HS-5 (cell line): ENCODE measurements at places on chromosomes 4 and X.

DNA sequence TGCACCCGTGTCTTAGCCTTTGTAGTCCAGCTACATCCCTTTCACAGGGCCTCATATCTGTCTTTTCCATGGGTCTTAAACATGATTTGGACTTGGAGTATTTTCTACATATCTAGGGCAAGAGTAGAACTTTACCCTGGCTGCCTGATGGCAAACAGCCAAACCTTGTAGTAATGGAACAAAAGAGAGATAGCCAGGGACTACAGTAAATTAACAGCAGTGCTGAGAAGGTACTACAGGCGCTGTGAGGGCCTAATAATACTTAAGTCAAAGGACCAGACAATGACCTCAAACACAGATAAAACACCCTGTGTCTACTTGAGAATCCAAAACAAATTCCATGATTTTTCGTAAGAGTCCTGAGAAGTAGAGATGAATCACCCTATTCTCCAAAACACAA, 111.0 kb upstream of the WDR17 start:
- no peak for DNase-seq

GRCh38 chr4:88449290-88449689, 7.6 kb upstream of the HERC5 start:
- no peak for DNase-seq

GRCh38 chr4:14602206-14602605, 400.1 kb upstream of the CPEB2 start:
- no peak for DNase-seq

- no peak for DNase-seq
Measured at GRCh38 chr4:88528861-88529260, 5.3 kb upstream of the PYURF start.

- peak; percentile 37 for DNase-seq
Measured at GRCh38 chrX:150084496-150085229, 146.4 kb upstream of the EOLA2 start.

- DNase-seq = peak; percentile 90
Measured at GRCh38 chr4:26326791-26327190, 6.0 kb downstream of the RBPJ start.

DNA sequence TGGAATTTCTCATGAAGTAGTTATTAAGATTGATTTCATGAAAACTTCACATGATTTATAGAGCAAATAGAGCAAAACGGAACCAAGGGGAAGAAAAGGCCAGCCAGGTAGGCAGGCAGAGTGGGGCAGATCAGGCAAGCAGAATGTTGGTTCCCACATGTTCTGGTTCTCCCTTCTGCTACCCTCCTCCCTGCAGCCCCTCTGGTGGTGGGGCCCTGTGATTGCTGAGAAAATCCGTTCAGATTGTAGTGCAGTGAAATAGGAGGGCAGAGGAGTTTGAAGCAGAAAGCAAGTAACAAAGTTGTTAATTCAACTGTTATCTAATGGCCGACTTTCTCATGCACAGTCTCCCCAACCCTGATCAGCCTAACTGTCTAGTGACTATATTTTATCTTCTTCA, 185.3 kb downstream of the MID1IP1 start:
- no peak for DNase-seq

GRCh38 chr4:81085979-81086378, 55.5 kb downstream of the BMP3 start:
- DNase-seq = no peak

DNA sequence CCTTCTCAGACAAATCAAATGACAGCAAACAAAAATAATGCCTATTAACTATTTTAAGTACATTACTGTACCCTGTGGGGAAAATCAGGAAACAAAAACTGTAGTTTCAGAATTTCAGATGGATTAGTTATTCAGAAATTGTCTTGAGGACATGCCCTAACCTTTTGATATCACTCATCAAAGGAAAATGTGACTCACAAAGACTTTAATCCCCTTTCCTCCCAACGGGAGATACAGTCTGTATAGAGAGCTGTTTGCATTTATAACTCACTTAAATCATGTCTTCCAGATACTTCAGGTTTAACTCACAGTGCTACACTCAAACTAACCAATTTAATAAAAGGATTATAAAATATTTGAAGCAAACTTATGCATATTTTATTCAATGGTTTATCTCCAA, 304.0 kb downstream of the MAPK10 start:
- DNase-seq = no peak

DNA sequence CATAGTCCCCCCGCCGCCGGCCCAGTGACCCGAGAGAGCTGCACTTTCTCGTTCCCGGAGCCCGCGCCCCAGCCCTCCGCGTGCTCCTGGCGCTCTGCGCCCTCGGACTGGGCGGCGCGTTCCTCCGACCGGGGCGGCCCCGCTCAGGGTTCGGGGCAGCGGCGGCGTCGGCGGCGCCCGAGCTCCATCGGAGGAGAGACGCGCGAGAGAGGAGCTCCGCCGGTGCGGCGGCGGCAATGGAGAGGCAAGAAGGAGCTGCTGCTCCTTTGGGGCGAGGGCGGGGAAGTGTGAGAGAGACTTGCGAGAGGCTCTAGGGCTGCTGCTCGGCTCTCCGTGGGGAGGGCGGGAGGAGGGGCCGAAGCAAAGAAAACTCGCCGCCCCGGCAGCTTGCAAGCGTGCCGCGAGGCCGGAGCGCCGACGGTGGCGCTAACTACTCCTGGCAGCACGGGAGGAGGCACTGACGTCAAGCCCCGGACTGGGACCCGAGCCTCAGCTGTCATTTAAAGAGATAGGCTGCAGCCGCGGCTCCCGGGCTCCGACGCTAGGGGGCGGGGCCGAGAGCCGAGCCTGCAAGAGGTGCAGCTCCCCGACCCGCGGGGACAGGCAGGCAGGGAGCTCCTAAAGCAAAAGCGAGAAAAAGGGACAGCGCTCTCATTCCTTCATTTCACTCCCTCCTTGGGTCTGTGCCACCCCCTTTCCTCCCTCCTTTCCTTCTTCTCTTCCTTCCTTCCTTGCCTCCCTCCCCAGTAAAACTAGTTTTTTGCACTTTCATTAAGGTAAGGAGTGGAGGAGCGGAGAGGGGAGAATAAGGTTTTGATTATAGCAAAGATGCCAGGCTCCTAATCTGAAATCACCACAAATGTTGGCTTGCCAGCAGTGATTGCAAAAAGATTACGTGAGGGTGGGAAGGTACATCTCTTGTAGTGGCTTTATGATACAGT, at the start of gene KCTD8:
TSS of gene KCTD8 (minus strand) at position 289 of the 941 bp plus-strand sequence.
- peak; percentile 80 for DNase-seq

DNA sequence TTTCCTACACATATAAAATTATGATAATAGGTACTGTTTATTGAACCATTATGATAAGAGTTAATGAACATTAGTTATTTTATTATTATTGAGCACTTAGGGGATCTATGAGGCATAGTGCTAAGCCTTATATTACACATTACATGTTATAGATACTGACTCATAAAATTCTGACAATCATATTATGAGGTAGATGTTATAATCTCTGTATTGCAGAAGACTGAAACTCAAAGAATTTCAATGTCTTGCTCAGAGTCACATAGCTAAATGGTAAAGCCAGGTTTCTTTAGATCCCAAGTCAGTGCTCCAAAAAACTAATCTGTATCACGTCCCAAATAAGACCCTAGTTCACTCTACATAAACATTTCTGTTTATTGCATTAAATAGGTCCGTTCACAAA, 207.2 kb upstream of the CNKSR2 start:
- no peak for DNase-seq

DNA sequence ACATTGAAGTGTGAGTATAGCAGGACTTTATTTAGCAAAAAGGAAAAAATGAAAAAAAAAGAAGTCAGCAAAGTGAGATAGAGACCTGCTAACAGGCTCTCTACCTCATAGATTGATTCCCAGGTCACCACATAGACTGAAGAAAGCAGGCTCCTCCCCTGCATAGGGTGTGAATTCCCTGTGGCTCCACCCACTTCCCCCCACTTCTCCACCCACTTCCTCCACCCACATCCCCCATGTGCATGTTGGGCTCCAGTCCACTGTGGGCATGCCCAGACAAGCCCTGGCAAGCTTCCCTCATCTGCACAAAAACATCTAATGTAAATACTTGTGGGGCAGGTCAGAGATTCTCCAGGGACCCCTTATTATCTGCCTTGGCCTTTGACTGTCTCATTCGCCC, 97.8 kb downstream of the TMEM47 start:
- no peak for DNase-seq

GRCh38 chr4:138085736-138086305, 156.3 kb downstream of the SLC7A11 start:
- DNase-seq = no peak

- DNase-seq = no peak
Measured at GRCh38 chr4:140802591-140802990, 46.4 kb upstream of the TBC1D9 start.

GRCh38 chr4:73816814-73817213, 19.7 kb upstream of the CXCL6 start:
- peak; percentile 86 for DNase-seq

DNA sequence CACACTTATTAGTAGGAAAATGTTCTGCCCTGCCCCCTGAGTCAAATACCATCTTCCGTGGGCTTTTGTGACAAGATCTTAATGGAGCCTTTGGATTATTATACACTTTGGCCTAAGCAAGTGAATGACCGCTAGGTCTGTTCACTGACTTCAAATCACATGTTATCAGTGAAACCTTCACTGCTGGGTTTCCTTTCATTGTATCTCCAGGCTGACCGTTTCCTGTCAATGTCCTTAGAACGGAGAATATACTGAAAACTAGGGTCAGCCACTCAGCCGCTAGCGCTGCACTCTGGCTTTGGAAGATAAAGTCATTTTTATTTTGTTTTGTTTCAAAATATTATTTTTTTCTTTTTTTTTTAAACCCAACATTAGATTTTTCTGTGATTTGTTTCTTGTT, 107.0 kb upstream of the TLL1 start:
- DNase-seq = no peak

DNA sequence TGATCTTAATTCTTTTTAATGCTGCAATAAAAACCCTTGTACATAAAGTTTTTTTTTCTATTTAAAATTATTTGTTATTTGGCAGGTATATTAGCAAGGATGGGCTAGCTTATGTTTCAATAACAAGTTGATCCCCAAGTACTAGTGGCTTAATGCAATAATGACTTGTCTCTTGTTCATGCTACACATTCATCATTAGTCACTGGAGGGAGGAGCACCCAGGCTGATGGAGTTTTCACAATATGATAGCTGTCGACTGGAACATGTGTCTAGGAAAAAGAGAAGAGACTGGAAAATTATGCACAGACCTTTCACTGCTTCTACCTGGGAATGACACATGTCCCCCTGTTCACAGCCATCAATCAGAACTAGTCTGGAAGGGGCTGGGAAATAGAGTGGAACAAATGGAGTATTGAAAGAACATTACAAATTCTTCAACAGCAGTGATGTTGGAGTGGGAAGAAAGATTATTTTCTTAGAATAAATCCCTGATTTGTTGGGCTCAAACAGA, 387.9 kb upstream of the RPS6KA3 start:
- DNase-seq = no peak

GRCh38 chr4:19883841-19884240, 367.9 kb upstream of the SLIT2 start:
- peak; percentile 2 for DNase-seq

DNA sequence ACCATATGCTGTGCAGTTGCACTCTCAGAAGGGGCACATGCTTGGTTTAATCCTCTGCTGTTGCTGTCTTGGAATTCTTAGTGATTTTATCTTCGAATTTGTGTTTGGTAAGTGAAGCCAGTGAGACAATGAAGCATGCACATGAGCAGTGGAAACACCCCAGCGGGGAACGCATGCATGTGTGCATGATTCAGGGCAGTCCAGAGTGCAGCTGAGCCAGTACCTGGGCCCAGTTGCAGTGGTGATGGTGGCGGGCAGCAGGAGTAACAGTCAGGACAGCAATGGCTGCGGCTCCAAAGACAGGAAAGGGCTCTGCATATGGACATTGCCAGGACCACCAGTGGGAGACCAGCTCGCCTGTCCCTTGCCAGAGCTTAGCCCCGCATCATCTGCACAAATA, 14.3 kb upstream of the TMEM165 start:
- no peak for DNase-seq

DNA sequence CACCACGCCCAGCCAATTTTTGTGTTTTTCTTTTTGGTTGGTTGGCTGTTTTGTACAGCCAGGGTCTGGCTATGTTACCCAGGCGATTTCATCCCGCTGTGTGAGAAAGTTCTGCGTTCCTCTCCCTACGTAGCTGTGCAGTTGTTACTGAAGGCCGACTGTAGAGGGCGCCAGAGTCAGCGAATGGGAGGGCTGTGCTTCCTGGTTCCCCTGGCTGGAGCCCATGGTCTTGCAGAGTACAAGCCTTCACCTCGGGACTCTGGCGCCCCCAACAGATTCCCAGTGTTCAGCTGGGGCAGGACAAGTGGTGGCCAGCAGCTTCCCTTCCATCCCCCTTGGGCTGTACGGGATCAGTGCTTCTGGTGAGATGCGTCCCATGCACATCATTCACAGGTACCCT, 5.6 kb upstream of the CT45A1 start:
- no peak for DNase-seq

GRCh38 chrX:133660281-133660680, 245.0 kb upstream of the GPC4 start:
- peak; percentile 38 for DNase-seq

DNA sequence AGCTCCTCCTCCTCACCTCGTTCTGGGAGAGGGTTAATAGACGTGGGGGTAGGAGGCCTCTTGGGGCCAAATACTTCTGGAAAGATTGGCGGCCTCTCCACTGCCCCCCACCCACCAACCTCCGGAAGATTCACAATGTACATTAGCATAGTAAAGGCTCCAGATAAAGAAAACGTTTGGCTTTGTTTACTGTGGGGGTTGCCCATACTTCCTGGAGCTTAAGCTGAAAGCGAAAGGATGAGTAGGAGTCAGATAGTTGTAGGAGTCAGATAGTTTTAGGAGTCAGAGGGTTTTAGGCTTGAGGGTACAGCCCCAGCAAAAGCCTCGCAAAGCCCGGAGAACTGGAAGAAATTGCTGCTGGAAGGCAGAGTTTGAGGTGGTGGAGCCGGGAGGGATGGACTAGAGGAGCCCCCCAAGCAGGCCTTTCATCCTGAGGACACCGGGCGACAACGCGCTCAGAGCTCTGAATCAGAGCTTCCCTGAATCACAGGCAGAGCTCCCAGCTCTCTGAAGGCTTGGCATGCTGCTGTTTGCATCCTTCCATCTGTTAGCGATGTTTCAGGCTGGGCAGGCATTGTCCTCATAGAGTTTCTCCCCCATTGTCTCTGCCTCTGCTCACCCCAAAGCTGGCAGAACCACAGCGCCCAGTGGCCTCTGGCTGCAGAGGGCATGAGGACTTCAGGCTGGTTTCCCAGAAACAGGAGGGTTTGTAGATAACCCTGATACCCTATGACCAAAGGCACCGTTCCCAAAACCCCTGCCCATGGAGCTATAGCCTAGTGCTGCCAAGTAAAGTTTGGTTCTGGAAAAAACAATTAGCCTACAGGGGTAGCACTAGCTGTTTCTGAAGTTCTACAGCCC, 280.7 kb downstream of the BCOR start:
- no peak for DNase-seq

GRCh38 chr4:172018358-172018757, 205.2 kb downstream of the GALNTL6 start:
- DNase-seq = no peak

- no peak for DNase-seq
Measured at GRCh38 chrX:39377157-39377556, 575.9 kb downstream of the MID1IP1 start.

- no peak for DNase-seq
Measured at GRCh38 chr4:163344147-163345125, 744 bp downstream of the NPY5R start.

GRCh38 chrX:63713526-63713925, 71.5 kb downstream of the ARHGEF9 start:
- DNase-seq = no peak

- DNase-seq = peak; percentile 52
Measured at GRCh38 chrX:48531358-48531959, 8.1 kb upstream of the TBC1D25 start.

- no peak for DNase-seq
Measured at GRCh38 chr4:2362266-2363055, 56.0 kb downstream of the ZFYVE28 start.

GRCh38 chrX:26375346-26375745, 159.4 kb downstream of the MAGEB5 start:
- no peak for DNase-seq
